ENCODE measurements at places on chromosomes 3 and 15.

GRCh38 chr3:137061186-137061585 lies 103.4 kb downstream of the IL20RB start:
- no peak for DNase-seq

DNA sequence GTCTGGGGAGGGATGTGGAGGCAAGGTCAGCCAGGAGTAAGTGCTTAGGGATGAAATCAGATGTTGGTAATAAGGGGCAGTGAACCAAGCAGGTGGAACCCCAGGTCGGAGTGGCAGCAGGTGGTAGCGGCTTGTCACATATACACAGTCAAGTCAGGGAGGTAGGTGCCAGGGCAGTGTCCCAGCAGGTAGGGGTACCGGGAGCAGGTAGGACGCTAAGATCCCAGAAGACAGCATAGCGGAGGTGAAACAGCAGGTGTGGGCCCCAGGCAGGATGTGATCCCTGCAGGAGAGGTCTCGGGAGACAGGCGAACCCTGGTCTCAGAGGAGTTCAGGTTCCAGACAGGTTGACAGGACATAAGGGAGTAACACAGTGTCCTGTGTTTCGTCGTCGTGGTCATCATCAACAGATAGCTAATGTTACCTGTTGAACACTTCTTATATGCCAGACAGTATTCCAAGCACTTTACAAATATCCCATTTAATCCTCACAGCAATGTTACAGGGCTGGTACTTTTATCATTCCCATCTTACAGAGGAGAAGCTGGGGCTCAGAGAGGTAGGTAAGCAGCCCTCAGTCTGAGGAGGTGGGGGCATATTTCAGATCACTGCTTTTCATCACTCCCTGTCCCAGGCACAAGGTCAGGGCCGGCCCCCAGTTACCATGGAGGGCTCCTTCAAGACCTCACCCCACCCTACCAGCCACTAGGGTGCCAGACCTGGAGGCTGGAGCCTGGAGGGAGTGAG lies 241.6 kb downstream of the UACA start:
- no peak for DNase-seq

DNA sequence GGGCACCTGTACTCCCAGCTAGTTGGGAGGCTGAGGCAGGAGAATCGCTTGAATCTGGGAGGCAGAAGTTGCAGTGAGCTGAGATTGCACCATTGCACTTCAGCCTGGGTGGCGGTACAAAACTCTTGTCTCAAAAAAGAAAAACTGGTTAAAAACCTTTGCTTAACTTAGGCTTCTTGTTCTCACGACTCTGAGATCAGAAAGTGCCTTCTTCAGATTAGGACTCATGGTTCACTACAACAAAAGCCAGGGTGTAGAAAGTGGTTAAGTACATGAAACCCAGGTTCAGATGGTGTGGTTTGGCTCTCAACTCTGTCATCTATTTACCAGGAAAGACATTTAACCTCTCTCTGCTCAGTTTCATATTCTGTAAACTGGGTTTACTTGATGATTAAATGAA lies 168.4 kb downstream of the TUSC7 start:
- DNase-seq = no peak

- DNase-seq = no peak
These were observed 68.2 kb downstream of the RYR3 start for GRCh38 chr15:33378866-33379480.

DNA sequence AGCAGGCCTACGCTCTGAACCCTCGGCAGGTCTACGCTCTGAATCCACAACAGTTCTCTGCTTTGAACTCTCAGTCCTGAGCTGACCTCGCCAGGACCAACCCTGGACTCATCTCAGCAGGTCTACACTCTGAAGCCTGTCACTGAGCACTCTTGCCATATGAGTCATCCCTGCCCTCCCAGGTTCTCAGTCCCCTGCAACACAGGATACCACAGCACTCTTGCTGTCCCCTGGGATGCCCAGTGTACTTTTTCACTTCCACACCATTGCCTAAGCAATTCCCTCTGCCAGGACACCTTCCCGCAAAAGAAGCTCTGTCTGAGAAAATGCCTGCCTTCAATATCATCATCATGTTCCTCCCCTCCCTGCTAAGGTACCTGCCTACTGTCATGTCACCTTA lies 42.0 kb downstream of the NUP210 start:
- no peak for DNase-seq

GRCh38 chr15:33059184-33059583 lies 135.3 kb downstream of the FMN1 start:
- no peak for DNase-seq

- peak; percentile 60 for DNase-seq
These were observed 456 bp upstream of the C15orf61 start for GRCh38 chr15:67520321-67521028.

- DNase-seq = no peak
These were observed 109.5 kb upstream of the PFN2 start for GRCh38 chr3:150080058-150080730.

DNA sequence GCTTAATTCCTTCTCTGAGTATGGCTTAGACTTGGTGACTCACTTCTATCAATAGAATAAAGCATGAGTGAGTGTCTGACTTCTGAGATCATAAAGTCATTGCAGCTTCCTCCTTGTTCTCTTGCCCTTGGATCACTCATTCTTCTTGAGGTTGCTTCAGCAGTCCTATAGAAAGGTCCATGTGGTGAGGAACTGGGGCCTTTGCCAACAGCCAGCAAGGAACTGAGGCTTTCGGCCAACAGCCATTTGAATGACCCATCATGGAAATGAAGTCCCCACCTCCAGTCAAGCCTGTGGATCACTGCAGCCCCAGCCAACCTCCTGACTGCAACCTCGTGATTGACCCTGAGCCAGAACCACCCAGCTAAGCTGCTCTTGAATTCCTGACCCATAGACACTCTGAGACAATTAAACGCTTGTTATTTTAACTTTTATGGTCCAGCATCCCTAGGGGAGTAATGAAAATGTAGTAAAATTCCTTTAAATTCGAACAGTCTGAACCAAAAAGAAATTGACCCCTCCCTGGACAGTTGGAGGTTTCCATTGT lies 84.5 kb downstream of the WDR76 start:
- no peak for DNase-seq

- no peak for DNase-seq
These were observed at the start of gene NEO1 for GRCh38 chr15:73051807-73052652. NEO1 (plus strand) TSS chr15:73052463; CDS start chr15:73052676, 213 bp downstream.

Measured in CD14-positive monocyte (primary cell).